Upper lobe of left lung (tissue), 6 donors: ENCODE measurements at places on chromosomes 3 and 15. TPM values are rescaled to one million over a fixed set of nuclear protein-coding genes. Genes with fewer than 3 reads are reported as not detected.
A peak's percentile ranks its signal among the peaks of the same experiment; 100 is the strongest.

The TRH gene
- not detected for total RNA-seq

DNA sequence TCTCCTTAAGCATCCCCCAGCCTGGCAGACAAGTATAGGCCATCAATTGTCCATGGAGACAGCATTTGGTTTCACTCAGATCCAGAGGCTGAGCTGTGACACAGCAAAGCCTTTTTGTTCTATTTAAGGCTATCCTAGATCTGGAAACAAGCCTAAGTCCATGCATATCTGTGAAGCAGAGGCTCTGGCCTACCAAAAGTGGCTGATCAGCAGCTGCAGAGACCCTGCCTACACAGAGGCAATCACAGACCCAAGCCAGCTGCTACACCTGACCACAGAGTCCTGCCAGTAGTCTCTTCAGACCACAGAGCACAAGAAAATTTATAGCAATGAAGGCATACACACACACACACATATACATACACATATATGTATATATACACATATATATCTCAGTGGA lies 501.7 kb upstream of the ARPP21 start:
- DNase-seq, result no peak

DNA sequence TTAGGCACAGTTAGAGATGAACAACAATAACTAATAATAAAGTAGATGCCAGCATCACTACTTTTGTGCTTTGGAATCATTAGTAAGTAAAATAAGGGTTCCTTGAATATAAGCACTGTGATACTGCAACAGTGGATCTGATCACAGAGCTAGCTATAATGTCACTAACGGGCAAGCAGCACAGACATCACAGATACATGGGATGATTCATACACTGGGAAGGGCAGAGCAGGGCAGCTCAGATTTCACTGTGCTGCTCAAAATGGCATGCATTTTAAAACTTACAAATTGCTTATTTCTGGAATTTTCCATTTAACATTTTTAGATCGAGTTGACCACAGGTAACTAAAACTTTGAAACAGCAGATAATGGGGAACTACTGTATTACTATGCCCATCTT lies 476.6 kb downstream of the FHIT start:
- DNase-seq, result no peak

The CAMP gene
- not detected for total RNA-seq

- DNase-seq, result no peak
Measured at GRCh38 chr3:152823173-152823572, 11.8 kb upstream of the P2RY1 start.

GRCh38 chr15:101478701-101479341 lies 10.7 kb downstream of the PCSK6 start:
- DNase-seq, result no peak

The MYO5C gene
- 87.7 TPM for total RNA-seq

The ARPP19 gene
- total RNA-seq, result 140 TPM

DNA sequence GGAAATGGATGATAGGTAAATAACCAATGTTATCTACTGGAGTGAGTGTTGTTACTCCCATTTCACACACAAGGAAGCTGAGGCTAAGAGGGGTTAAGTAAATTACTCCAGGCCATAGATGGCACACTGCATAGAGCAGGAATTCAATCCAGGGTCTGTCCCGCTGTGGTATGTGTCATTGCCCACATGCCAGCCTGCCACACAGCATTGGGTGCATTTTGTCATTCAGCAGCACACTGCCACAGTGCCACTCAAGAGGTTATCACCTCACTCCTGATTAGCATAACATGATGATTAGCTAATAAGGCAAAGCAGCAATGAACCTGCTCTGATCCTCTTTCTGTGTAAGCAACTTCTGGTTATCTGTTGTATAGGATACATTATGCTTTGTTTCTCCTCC lies 157.4 kb upstream of the CTNNB1 start:
- no peak for DNase-seq

- no peak for DNase-seq
Measured at GRCh38 chr15:65723876-65724275, 68.2 kb downstream of the DENND4A start.

The RETNLB gene
- not detected for total RNA-seq

The CCR8 gene
- total RNA-seq, result not detected

The TEX55 gene
- total RNA-seq, result not detected

GRCh38 chr3:65751123-65751700 lies 287.5 kb downstream of the MAGI1 start:
- DNase-seq, result no peak

The HYAL1 gene
- 59.0 TPM for total RNA-seq

DNA sequence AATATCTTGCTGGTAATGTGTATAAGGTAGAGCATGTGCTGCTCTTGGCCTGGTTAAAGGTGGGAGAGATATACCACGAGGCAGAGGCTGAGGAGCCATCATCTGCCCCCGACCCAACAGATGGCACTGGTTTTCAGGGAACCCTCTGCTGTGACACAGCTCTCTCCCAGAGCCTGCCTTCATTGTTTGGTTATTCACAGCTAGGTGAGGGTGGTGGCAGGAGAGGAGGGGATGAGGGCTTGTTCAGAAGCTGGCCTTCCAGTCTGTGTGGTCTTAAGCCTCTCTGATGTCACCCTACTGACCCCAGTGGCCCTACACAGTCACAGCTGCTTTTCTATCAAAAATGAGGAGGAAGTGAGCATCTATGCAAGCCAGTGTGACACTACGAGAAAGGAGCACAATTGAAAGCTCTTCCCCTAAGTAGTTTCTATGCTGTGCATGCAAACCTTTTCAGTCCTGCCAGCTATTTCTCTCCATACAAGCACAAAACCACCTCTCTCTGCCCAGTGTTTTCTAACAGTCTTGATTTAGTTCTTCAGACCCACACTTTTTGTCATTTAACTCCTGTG lies 258.4 kb upstream of the AGTR1 start:
- DNase-seq, result no peak

DNA sequence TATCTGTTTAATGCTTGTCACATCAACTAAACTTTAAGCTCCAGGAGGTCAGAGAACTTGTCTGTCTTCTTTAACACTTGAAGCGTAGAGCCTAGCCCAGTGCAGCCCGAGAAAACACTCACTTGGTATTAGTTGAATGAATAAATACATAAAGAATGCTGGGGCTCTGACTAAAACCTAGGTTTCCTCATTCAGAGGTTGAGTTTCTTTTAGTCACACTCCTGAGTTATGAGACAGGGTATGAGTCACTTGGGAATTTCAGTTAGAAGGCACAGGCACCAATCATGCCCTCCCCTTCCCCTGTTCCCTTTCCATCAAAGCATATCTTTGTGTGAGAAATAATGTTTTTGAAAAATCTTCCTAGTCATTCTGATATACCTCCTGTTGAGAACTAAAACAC lies 589.8 kb upstream of the DPPA4 start:
- DNase-seq, result no peak

The VIPR1 gene
- 228 TPM for total RNA-seq

The LIPH gene
- 47.9 TPM for total RNA-seq

The CORO2B gene
- 1.8 TPM for total RNA-seq

GRCh38 chr3:16739541-16740105 lies 134.4 kb upstream of the DAZL start:
- no peak for DNase-seq

GRCh38 chr3:72593881-72594397 lies 254.3 kb downstream of the SHQ1 start:
- no peak for DNase-seq

DNA sequence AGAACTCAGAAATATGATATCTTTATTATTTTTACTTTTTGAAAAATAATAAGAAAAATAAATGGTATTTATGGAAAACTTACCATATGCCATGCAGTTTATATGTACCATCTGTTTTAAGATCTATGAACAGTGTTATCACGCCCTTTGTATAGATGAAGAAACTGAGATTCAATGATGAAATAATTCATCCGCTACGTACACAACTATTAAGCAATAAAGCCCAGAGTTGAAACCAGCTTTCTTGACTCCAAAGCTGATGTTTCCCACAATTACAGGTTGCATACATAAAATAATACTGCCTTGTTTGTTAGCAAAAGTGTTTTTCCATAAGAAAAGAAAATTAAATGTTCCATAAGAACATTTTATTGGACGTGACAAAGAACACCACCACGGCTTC lies 67.2 kb upstream of the BCL6 start:
- no peak for DNase-seq

- DNase-seq, result no peak
Measured at GRCh38 chr15:69836526-69837230, 261.0 kb downstream of the TLE3 start.

DNA sequence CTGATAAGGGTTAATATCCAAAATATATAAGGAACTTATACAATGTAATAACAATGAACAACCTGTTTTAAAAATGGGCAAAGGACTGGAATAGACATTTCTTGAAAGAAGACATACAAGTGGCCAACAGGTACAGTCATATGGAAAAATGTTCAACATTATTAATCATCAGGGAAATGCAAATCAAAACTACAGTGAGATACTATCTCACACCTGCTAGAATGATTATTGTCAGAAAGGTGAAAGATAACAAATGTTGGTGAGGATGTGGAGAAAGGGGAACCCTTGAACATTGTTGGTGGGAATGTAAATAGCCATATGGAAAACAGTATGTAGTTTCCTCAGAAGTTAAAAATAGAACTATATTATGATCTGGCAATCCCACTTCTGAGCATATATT lies 20.4 kb downstream of the GOLM2 start:
- no peak for DNase-seq

GRCh38 chr3:109278546-109278945 lies 37.8 kb downstream of the DPPA2 start:
- no peak for DNase-seq

DNA sequence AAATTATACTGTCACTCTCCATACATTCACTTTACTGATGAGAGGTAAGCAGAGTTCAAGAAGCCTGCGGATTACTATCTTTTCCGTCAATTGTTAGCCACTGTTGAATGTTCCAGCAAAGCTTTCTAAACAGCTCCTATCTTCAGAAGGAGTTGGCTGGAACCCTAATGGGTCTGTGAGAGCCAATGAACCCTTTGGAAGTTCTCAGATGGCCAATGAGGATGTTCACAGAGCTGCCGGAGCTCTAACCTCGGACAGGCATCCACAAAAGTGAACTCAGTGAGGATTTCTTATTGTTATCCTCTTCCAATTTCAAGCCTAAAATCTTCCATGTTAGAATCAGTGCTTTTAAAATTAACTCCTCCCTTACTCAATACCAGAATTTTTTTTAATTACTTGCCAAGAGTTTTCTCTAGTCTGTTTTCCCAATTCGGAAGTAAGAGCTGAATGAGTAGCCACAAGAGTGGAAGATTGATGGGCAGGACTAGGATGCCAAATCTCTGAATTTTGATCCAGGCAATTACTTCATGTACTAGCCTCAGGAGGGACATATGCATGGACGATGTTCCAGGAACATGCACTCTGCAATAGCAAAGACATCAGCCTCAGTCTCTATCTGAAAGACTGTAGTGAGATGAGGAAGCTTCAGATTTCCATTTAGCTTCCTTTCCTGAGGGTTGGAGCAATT lies 78.1 kb downstream of the AGBL1 start:
- DNase-seq, result no peak

GRCh38 chr3:139676632-139677387 lies 962 bp downstream of the NMNAT3 start:
- DNase-seq, result no peak

- no peak for DNase-seq
Measured at GRCh38 chr15:36742696-36743095, 163.3 kb downstream of the CDIN1 start.

The SETD2 gene
- total RNA-seq, result 45.0 TPM

GRCh38 chr3:170714122-170714521 lies 128.2 kb upstream of the SLC7A14 start:
- no peak for DNase-seq

DNA sequence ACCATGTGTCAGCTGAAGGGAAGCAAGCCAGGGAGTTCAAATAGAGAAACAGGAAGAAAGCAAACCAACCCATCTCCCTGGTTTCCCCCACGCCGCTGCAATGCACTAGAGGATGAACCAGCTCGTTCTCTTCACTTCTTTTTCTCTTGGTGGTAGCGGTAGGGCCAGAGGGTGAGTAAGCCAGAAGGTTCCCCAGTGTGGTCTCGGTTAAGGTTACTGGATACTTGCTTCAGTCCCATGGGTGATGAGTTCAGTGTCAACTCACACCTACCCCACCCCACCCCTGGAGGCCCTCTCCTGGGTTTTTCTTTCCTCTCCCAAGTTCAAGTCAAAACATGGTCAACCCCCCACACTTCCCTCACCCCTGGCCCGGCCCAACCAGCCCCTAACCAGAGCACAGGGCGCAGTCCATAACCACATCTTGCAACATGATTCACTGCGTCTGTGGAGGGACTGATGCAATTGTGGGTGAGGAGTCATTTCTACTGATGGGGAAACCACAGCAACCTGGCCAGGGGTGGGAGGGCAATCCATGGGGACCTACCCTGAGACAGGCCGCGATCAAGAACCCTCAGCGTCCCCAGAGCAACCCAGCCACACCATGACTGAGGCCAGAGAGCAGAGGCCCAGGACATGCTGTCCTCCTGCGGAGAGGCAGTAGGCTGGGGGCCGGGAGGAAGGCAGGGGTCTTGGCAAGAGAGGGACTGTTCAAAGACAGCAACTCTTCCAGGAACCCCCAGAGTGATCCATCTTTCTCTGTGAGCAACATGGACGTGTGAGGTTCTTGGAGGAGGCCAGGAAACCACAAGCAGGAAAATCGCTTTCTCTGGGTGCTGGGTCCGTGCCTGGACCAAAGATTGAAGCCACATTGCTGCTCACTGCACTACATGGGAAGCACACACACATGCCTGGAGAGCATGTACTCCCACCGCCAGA lies 276.6 kb downstream of the UACA start:
- DNase-seq, result peak; percentile 73

- DNase-seq, result peak; percentile 69
Measured at GRCh38 chr15:99343881-99344551, 92.7 kb downstream of the LRRC28 start.

DNA sequence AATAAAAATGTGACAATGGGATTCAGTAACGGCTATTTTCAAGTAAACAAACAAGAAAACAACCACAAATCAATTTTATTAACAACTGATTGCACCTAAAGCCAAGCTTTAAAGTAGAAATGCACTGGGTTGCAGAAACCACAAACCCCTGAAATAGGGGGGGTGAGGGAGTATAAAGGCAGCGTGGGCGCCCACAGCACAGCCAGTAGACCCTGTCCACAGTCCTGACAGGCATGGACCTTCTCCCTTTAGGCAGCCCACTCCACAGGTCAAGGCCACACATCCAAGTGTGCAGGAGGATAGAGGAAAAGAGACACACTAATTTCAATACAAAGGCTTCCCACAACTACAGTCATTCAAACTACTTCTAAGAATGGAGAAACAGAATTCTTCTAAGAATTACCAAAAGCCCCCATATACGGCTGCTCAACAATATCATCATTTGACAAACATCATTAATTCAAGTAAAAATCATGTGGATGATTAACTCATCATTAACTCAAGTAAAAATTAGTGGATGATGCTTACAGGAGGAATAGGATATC lies 48.7 kb downstream of the CHSY1 start:
- no peak for DNase-seq

The PLA2G4E gene
- total RNA-seq, result 2.1 TPM

- no peak for DNase-seq
Measured at GRCh38 chr15:56866803-56867202, 51.6 kb upstream of the TCF12 start.

The ACTC1 gene
- total RNA-seq, result not detected

GRCh38 chr15:34582461-34583371 lies 735 bp downstream of the GOLGA8B start:
- peak; percentile 88 for DNase-seq

GRCh38 chr3:111521891-111522290 lies 20.1 kb upstream of the CD96 start:
- no peak for DNase-seq

The NUSAP1 gene
- 7.6 TPM for total RNA-seq

- DNase-seq, result peak; percentile 32
Measured at GRCh38 chr3:140051019-140051957, 116.3 kb downstream of the CLSTN2 start.

The CTXN2 gene
- total RNA-seq, result not detected

The BRPF1 gene
- total RNA-seq, result 44.0 TPM
